NT2/D1 (cell line): ENCODE measurements at places on chromosomes 6 and 20.

- DNase-seq = no peak
These were observed 33.9 kb downstream of the ITPR3 start for GRCh38 chr6:33654831-33655554.

- no peak for DNase-seq
These were observed 10.4 kb downstream of the PPARD start for GRCh38 chr6:35352735-35353134.

DNA sequence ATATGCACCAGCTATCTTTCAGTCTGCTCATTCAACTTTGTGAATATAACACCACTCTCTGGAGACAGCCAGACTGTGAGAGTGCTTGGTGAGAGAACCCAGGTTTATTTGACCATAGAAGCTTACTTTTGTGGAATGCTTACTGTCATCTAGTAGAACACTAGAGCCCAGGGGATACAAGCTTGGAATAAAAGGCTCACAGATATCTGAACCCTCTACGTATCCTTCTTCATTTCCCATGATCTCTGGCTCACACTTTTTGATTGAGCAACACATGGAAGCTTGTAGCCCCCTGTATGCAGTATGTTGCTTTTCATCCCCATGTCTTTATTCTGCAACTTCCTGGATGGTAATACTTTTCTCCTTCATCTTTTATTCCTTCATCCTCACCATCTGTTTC, 835.3 kb upstream of the CITED2 start:
- no peak for DNase-seq

GRCh38 chr20:56628873-56629463, at the start of gene TFAP2C:
Gene TFAP2C (plus strand): TSS chr20:56629306. CDS start chr20:56629545, 239 bp downstream.
- no peak for DNase-seq

GRCh38 chr6:139639507-139639906, 265.1 kb upstream of the CITED2 start:
- DNase-seq = no peak
